Hematopoietic multipotent progenitor cell treated with erythropoietin and hydrocortisone succinate and interleukin-3 and kit ligand, for 8 days (in vitro differentiated cells): ENCODE measurements at places on chromosomes 6 and 20.

DNA sequence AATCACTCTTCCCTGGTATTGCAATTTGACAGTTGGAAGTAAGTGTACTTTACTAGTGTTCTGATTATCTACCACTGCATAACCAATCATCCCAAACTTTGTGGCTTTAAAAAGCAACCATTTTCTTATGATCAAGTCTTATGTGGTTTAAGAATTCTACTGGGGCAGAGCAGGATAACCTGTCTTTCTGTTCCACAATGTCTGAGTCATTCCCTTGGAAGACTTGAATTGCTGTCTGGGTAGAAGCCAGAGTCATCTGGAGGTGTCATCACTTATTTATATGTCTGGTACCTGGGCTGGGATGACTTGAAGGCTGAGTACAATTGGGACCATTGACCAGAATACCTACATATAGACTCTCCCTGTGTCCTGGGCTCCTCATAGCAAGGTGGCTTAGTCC is 644.3 kb downstream of the HDGFL1 start:
- DNase-seq, result no peak

DNA sequence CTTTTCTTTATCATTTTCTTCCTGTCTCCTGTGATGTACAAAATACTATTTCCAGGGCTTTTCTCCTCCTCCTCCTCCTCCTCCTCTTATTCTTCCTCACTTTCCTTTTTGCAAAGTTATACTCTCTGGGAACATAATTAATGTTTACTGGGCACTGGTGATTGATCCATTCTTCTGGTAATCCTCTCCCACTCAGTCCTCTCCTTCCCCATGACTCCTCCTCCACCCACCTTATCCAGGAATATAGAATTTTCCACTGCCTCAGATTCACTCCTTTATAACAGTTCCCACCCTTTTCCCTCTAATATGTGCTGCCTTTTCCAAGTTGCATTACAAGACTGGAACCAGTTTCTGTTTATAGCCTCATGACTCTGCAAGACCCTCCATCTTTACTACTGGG is 62.5 kb upstream of the IYD start:
- no peak for DNase-seq

DNA sequence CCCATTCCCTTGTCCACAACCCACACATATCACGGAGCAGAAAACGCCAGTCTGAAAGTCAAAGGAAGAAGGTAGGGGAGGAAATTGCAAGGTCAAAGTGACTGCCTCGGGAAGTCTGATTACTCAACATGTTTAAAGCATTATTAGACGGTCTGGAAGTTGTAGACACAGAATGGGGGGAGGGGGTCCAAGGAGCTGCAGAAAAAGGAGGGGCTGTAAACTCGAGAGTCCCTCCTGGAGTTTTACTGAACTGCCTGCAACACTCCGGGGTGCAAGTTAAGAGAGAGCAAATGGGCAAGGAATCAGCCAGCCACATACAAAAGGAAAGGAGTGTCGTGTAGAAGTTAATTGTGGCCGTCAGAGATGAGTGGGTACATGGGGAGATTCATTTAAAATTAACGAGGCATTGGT is 417.7 kb upstream of the JARID2 start:
- DNase-seq, result no peak

DNA sequence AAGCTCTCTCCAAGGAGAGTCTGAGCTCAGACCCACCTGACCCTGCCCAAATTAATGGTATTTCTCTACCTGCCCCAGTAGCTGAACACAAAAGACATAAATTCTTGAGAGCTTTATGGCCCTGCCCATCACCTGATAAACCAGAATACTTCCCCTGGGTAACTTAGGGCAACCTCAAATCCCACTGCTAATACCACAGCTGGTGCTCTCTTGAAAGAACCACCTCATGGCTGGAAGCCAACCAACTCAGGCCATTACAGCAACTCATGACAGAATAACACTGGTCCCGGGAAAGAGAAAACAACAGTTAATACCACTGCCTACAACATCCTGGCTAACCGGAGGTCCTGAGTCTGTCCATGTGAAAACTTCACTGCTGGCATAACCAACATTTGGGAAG is 328.6 kb downstream of the NKAIN2 start:
- DNase-seq, result no peak

GRCh38 chr6:73079611-73079955 is 145.7 kb downstream of the KHDC1L start:
- DNase-seq, result no peak

DNA sequence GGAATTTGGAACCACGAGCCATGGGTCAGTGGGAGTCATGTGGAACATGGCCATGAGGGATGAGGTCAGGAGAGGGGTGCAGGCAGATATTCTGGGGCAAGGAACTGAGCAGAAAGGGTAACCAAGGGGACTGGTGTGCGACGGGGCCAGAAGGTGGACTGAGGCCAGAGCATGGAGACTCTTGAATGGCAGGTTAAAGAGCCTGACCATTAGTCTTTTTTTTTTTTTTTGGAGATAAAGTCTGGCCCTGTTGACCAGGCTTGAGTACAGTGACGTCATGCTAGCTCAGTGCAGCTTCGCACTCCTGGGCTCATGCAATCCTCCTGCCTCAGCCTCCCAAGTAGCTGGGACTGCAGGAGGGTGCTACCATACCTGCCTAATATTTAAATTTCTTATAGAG is 64.0 kb downstream of the RREB1 start:
- no peak for DNase-seq

GRCh38 chr6:162249907-162250642 is 477.5 kb downstream of the PRKN start:
- DNase-seq, result no peak

GRCh38 chr20:38291966-38292365 is 12.0 kb upstream of the BPI start:
- no peak for DNase-seq

DNA sequence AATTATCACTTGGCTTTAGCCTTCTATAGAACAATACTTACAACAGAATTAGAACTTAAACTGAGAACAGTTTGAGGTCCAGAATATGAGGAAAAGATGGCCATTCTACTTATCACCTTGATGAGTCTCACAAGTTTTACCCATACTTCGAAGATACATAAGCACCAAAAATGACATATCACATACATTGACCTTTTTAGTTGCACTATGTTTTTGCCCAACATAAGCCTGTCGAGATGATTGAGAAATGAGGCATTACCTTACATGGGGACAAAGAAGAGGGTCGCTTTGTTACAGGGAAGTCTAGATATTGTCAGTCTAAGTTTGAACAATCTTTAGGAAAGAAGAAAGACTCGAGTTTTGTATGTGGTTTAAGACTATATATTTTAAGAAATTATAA is 48.4 kb upstream of the MEI4 start:
- DNase-seq, result no peak

- no peak for DNase-seq
Measured at GRCh38 chr20:32296819-32297420, 19.5 kb downstream of the KIF3B start.

- DNase-seq, result no peak
Measured at GRCh38 chr20:24469116-24469893, at the start of gene SYNDIG1. TSS of gene SYNDIG1 (plus strand) at chr20:24469629. CDS start at chr20:24543098, 73,469 bp downstream.

- no peak for DNase-seq
Measured at GRCh38 chr6:28171271-28171670, 29.6 kb downstream of the ZKSCAN8 start.
